ENCODE measurements at places on chromosomes 3 and 15. TPM values are rescaled to one million over a fixed set of nuclear protein-coding genes. Genes with fewer than 3 reads are reported as not detected.

Gene FBXW12
- total RNA-seq = not detected

Gene CDC25A
- 19.6 TPM for total RNA-seq

Gene TAGLN3
- total RNA-seq = 0.64 TPM

Gene UCN2
- total RNA-seq = 1.5 TPM

Gene TRAK1
- 25.9 TPM for total RNA-seq

Gene EXD1
- total RNA-seq = not detected

Gene KLHL6
- total RNA-seq = 0.15 TPM

Gene MST1R
- 113 TPM for total RNA-seq

Gene LNP1
- 1.6 TPM for total RNA-seq

Gene PIF1
- 34.9 TPM for total RNA-seq

Gene NR2E3
- 0.59 TPM for total RNA-seq

Gene KCNAB1
- total RNA-seq = not detected

Gene DPPA2
- not detected for total RNA-seq

Gene PLIN1
- 0.32 TPM for total RNA-seq

Gene XRN1
- 21.3 TPM for total RNA-seq

Gene THSD4
- 30.5 TPM for total RNA-seq

Gene KBTBD8
- total RNA-seq = 1.4 TPM

Gene KIF15
- total RNA-seq = 20.9 TPM

Gene TMEM158
- 25.8 TPM for total RNA-seq

Gene MYL3
- total RNA-seq = not detected

Gene NCBP2
- total RNA-seq = 82.4 TPM

Gene MOBP
- total RNA-seq = not detected

Gene CAND2
- total RNA-seq = not detected

Gene MORC1
- total RNA-seq = not detected

Gene LRRIQ4
- total RNA-seq = not detected

Gene PLSCR5
- total RNA-seq = not detected

Gene SLC24A5
- not detected for total RNA-seq

Gene MEX3B
- 1.9 TPM for total RNA-seq

Gene MYH15
- 11.2 TPM for total RNA-seq

Gene SPINK8
- not detected for total RNA-seq

Gene ACTC1
- total RNA-seq = not detected

Gene GP5
- 0.15 TPM for total RNA-seq

Gene SLC12A8
- 19.9 TPM for total RNA-seq

Gene CCR2
- total RNA-seq = not detected

Gene MASP1
- not detected for total RNA-seq

Gene CCR3
- total RNA-seq = not detected

Gene ZMYND10
- 3.3 TPM for total RNA-seq

Gene CIDEC
- total RNA-seq = not detected

Gene GPR149
- total RNA-seq = not detected
